GM12864 (cell line): ENCODE measurements at places on chromosomes 12 and 14.

DNA sequence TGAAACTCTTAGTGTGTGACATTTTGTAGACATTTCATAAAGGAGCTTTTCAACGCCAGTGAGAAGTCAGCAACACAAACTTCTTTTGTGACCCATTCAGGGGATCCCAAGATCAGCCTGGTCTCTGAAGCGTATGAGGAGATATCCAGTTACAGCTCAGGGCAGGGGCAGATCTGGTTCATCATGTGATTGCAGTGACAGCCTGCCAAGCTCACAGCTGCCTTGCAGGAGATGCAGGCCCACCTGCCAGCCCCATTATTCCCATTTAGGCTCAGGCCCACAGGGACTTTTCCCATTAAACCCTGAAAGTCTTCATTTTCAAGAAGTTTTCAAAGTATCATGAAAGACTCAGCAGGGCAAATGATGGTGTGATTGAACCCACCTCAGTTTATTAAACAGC, 38.3 kb downstream of the SRGAP1 start:
- no peak for DNase-seq

DNA sequence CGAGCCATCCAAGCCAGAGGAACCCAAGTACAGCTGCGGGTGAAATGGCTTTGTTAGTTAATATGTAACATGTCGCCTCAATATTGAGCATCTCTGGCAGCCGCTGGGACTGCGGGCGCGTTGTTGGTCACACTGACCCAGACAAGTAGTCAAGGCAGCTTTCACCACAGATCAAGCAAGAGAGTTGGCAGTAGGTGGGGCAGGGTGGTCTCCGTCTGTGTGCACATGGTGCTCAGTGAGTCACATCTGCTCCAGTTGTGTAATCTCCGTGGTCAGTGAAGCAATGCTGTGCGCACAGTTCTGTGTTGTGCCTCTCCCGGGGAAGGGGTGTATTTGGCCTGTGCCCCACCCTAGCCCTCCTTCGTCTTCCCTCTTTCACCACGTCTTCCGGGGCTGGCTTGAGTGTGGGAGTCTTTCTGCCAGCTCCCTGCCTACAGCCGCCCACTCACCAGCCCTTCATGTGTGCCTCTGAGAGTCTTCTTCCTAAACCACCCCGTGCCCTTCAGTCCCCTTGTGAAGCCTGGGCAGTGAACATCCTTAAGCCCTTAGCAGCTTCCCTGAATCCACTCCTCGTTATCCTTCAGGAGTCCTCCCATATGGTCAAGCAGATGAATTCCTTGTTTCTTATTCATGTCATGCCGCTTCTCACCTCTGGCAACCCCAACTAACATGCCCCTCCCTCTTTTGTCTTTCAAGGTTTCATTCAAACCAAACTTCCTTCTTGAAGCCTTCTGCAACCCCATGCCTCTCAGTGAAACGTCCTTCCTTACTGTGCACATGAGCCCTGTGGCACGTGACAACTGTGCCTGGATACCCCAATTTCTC, 242.1 kb downstream of the CACNA1C start:
- no peak for DNase-seq

DNA sequence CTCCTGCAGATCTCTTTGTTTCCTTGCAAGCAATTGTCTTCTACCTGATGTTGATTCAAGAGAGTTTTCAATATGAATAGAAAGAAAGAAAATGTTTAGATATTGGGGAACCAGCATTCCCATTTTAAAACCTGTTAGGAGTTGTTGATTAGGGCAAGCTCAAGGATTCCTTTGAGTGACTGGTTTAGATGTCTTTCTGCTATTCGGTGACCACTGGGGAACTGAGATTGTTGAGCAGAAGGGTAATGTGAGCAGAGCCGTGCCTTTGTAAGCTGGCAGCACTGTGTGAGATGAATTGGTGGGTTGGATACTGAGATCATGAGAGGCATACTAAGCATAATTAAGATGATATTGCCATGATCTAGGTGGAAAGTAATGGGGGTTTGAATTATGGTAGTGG, 39.1 kb upstream of the PAPLN start:
- DNase-seq, result no peak

DNA sequence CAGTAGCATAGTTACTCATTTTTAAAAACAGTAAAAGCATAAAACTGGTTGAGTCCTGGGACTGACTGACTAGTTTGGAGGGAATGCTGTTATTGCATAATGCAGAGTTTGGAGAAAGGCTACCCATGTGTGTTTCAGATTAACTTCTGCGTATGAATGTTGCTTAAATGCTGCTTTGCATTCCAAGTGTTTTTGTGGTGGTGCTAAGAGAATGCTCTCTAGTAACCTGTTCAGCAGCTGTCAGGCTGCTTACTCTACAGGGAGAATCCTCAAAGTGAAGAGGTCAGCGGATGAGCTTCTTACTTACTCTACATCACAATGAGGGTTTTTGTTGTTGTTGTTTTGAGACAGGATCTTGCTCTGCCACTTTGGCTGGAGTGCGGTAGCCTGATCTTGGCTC, 4.3 kb downstream of the DLST start:
- DNase-seq, result no peak

- DNase-seq, result no peak
These were observed 311.7 kb upstream of the RTL1 start for GRCh38 chr14:101215266-101215665.

DNA sequence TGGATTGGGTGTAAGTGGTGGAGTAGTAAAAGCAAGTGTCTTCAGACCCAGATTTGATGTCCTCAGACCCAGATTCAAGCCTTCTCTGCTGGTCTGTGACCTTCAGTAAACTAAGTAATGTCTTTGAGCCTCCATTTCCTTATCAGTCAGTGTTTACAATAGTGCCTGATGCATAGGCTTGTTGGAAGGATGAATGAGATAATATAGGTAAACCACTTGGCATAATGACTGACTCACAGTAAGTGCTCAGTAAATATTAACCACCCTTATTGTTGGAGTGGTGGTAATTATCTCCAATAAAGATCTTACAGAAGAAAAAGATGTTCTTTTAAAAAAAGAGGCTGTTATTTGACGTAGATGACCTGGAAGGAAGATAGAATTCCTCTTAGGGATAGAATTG, 86.2 kb downstream of the IGF1 start:
- DNase-seq, result no peak

DNA sequence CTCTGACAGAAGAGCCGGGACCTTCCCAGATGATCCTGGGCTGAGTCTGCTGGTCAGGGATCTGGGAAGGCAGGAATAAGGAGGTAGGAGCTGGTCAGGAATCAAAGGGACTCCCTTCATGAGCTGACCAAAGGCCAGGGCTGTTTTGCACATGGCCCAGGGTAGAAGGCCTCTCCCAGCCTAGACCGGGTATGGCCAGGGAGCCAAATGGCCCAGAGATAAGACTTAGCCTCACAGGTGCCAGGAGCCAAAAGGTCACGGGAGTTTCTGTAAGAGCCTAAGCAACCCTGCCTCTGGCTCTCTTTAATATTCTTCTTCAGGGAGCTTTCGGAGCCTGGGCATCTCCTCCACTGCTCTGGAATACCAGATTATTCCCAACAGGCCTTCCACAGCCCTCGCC, 191.3 kb upstream of the PWP1 start:
- no peak for DNase-seq

DNA sequence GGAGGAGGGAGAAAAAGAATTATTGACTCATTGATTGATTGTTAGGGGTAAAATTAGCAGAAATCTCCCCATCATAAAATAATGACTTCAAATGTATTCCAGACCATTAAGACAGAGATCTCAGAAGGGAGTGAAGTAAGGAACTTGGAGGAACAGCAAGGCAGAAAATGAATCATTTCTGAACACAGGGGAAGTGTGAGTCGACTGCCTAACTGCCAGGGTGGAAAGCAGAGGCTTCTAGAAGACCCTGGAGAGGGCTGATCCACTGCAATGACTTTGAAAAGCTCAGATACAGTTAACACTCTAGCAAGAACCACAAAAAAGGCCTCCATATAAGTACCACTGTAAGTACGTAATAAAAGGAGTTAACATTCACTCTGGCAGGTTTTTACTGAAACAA, 9.7 kb downstream of the GLTP start:
- DNase-seq, result no peak

- DNase-seq, result no peak
These were observed 69.3 kb downstream of the ETV6 start for GRCh38 chr12:11718768-11719253.

DNA sequence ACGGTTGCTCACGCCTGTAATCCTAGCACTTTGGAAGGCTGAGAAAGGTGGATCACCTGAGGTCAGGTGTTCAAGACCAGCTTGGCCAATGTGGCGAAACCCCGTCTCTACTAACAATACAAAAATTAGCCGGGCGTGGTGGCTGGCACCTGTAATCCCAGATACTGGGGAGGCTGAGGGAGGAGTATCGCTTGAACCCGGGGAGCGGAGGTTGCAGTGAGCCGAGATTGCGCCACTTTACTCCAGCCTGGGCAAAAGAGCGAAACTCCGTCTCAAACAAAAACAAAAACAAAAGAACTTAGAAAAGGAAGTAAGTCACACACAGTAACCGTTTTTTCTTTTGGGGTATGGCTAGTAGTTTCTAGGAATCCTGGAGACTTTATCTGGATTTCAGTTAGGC, 1.7 kb upstream of the PALS1 start:
- DNase-seq, result no peak

DNA sequence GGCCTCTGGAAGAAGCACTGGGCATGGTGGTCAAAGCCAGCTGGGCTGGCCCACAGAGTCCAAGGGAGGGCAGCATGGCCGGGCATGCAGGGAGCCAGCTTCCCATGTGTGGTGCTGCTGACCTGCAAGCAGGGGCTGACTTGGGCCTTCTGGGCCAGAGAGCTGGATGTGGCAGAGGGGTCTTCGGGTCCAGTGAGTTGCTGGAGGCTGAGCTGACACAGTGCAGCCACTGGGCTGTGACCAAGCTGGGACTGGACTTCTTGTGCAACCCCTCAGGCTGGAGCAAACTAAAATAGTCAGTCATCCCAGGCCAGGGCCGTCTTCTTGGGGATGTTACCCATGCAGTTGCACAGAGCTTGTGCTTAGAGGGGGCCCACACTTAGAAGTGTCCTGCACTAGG, 7.3 kb upstream of the RIN3 start:
- DNase-seq, result no peak

DNA sequence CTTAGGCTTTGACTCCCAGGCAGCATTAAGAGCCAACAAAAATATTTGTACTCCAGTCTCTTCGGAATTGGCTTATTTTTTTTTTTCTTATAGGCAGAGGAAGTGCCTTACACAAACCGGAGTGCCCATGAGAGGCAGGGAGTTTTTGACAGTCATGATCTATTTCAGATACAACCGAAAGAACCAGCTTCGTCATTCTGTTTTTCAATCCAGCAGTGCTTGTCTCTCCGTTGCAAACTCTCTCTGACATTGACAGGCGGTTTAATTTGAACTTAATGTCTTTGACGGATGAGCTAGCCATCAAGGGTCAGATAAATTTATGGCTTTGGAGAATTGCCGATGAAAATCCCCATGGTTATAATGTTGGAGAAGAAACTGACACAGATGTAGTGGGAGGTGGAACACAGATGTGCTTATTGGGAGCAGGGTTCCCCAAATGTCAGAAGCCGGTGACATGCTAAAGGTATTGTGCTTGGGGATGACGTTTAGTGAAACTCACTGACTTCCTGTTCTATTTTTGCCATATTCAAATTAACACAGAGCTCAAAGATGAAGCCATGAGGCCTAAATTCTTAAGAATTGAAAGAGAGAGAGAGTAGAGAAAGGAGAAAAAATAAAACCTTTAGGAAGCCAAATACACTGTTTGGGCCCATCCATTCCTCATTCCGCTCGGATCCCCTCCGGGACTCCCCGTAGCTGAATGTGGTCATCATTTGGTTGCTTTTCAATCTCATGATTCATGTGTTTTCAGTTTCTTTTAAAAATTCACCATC, 59.7 kb downstream of the PLXNC1 start:
- peak; percentile 86 for DNase-seq

GRCh38 chr12:119936705-119937311, 52.2 kb upstream of the BICDL1 start:
- DNase-seq, result no peak

- no peak for DNase-seq
These were observed 42.1 kb downstream of the DRAM1 start for GRCh38 chr12:101919447-101919846.

- DNase-seq, result no peak
These were observed 1669.3 kb upstream of the FLRT2 start for GRCh38 chr14:83860631-83861155.

GRCh38 chr14:94539181-94539580, 22.1 kb upstream of the SERPINA4 start:
- DNase-seq, result no peak

GRCh38 chr12:42143452-42144157, 1.1 kb downstream of the GXYLT1 start:
- no peak for DNase-seq

DNA sequence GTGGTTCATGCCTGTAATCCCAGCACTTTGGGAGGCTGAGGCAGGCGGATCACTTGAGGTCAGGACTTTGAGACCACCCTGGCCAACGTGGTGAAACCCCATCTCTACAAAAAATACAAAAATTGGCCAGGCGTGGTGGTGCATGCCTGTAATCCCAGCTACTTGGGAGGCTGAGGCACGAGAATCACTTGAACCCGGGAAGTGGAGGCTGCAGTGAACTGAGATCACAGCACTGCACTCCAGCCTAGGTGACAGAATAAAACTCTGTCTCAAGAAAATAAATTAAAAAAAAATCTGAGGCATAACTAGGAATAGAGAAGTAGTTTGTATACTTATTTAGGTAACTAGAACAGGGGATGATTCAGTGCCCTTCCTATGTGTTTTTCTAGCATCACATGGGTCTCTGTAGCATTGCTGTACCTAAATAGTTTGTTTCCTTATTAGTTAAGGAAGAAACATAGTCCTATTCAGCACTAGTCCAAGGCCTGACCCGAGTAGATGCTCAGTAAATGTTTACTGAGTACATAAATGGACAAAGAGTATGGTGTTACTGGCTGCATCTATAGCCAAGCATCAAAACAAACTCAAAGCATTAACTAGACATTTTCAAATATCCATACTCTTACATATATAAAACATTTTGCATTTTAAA, 21.7 kb downstream of the TAOK3 start:
- no peak for DNase-seq

- no peak for DNase-seq
These were observed 92.1 kb downstream of the LRRC74A start for GRCh38 chr14:76918256-76918781.

- DNase-seq, result no peak
These were observed 8.5 kb downstream of the PLEKHD1 start for GRCh38 chr14:69493038-69493437.

GRCh38 chr12:18706798-18707197, 31.0 kb downstream of the PLCZ1 start:
- DNase-seq, result no peak

GRCh38 chr14:20516921-20517320, 11.6 kb downstream of the RNASE10 start:
- DNase-seq, result no peak

GRCh38 chr14:100621806-100622205, 34.6 kb upstream of the BEGAIN start:
- DNase-seq, result no peak

DNA sequence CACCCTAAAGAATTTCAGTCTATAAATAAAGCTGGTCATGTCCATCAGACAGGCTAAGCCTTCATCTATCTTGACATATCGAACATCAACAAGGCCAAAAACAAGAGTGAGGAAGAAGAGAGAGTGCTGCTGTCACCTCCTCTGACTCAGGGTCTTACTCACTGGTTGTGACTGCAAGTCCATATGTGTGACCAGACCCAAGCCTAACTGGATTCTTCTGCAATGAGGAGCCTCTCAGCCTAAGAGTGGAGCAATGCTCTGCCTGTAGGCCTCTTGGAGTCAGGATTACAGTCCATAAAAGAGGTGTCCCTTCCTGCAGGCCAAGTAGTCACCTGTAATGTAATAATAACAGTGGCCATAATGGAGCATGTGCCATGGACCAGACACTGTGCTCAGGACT, 121.2 kb upstream of the SLC35F4 start:
- DNase-seq, result no peak
